ENCODE measurements at places on chromosomes 6 and 20.

GRCh38 chr6:18347021-18347577 is 40.1 kb upstream of the RNF144B start:
- H3K4me3 ChIP-seq, result no peak overlapping the region
- H3K27me3 ChIP-seq, result no peaks in the 10 kb centered on the region

- H3K36me3 ChIP-seq, result no peaks in the 10 kb centered on the region
- no peak overlapping the region for H3K4me3 ChIP-seq
- H3K27me3 ChIP-seq, result no peaks in the 10 kb centered on the region
- peak; percentile 72 for DNase-seq
Measured at GRCh38 chr20:4925842-4926530, 75.3 kb downstream of the SLC23A2 start.

DNA sequence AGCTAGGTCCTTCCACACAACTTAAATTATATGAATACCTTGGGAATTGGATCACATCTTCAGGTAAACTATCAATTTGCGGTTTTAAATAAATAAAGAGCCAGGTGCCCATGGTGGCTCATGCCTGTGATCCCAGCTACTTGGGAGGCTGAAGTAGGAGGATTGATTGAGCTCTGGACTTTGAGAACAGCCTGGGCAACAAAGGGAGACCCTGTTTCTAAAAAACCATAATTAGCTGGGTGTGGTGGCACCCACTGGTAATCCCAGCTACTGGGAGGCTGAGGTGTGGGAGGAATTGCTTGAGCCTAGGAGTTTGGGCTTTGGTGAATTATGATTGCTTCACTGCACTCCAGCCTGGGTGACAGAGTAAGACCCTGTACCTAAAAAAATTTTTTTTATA is 3.4 kb downstream of the GMNN start:
- H3K27ac ChIP-seq, result no peak overlapping the region
- no peaks in the 10 kb centered on the region for H3K27me3 ChIP-seq
- no peaks in the 10 kb centered on the region for H3K4me1 ChIP-seq
- no peak for DNase-seq
- no peak overlapping the region for H3K4me3 ChIP-seq

GRCh38 chr20:2206957-2207769 is 88.6 kb upstream of the TGM3 start:
- H3K27ac ChIP-seq, result no peak overlapping the region
- H3K36me3 ChIP-seq, result no peaks in the 10 kb centered on the region
- H3K4me3 ChIP-seq, result peak overlapping the region; percentile 40

DNA sequence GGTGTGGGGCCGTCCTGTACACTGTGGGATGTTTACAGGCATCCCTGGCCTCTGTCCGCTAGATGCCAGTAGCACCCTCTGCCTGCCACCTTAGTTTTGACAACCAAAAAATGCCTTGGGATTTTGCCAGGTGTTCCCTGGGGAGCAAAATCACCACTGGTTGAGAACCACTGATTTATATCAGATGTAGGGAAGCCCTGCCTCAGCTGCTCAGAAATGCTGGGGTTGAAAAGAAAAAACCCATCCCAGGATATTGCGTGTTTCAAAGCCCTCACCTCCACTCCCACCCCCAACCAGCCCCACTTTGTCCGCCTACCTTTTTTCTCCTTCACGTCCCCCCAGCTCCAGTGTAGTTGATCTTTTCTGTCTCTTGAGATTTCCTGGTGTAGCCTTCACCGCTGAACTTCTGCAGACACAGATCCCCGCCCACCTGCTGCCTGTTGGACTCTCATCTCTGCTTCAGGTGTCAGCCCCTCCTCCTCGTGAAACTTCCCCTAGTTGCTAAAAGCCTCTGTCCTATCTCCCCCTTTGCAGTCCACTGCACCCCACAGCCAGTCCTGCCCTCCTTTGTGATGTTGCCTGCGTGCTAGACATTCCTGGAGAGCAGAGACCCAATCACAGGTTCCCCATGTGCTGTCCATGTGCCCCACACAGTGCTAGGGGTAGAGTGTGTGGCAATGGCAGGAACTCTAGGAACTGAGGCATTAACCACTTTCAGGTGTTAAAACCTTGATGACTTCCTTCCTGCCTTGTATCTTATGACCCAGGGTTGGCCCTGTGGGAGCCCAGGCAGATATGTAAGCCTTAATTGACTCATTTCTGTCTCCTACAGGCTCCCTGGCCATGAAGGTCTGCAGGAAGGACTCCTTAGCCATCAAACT is 98.9 kb downstream of the TBC1D7 start:
- H3K4me1 ChIP-seq, result no peaks in the 10 kb centered on the region
- H3K4me3 ChIP-seq, result no peak overlapping the region
- DNase-seq, result no peak
- no peak overlapping the region for H3K27ac ChIP-seq
- no peaks in the 10 kb centered on the region for H3K36me3 ChIP-seq
- no peaks in the 10 kb centered on the region for H3K27me3 ChIP-seq

GRCh38 chr20:1331801-1332453 is 3.0 kb upstream of the SDCBP2 start:
- H3K27me3 ChIP-seq, result no peaks in the 10 kb centered on the region
- H3K36me3 ChIP-seq, result no peaks in the 10 kb centered on the region
- H3K4me3 ChIP-seq, result no peak overlapping the region
- no peak for DNase-seq
- H3K27ac ChIP-seq, result peak overlapping the region; percentile 100

GRCh38 chr6:21163110-21163837 is 430.3 kb upstream of the SOX4 start:
- no peak overlapping the region for H3K27ac ChIP-seq
- H3K36me3 ChIP-seq, result no peaks in the 10 kb centered on the region
- no peaks in the 10 kb centered on the region for H3K4me1 ChIP-seq
- no peak for DNase-seq
- H3K4me3 ChIP-seq, result no peak overlapping the region

- DNase-seq, result no peak
- H3K27me3 ChIP-seq, result no peaks in the 10 kb centered on the region
- no peak overlapping the region for H3K4me3 ChIP-seq
- no peaks in the 10 kb centered on the region for H3K4me1 ChIP-seq
- H3K36me3 ChIP-seq, result no peaks in the 10 kb centered on the region
Measured at GRCh38 chr6:10615675-10616074, 78.7 kb downstream of the C6orf52 start.

- H3K4me3 ChIP-seq, result no peak overlapping the region
- H3K36me3 ChIP-seq, result no peaks in the 10 kb centered on the region
- H3K27ac ChIP-seq, result no peak overlapping the region
- no peak for DNase-seq
Measured at GRCh38 chr6:100281471-100281901, 183.2 kb downstream of the SIM1 start.

GRCh38 chr20:60354024-60354580 is 395.9 kb downstream of the CDH26 start:
- H3K4me1 ChIP-seq, result no peaks in the 10 kb centered on the region
- H3K27me3 ChIP-seq, result no peaks in the 10 kb centered on the region
- no peaks in the 10 kb centered on the region for H3K36me3 ChIP-seq
- no peak overlapping the region for H3K27ac ChIP-seq

DNA sequence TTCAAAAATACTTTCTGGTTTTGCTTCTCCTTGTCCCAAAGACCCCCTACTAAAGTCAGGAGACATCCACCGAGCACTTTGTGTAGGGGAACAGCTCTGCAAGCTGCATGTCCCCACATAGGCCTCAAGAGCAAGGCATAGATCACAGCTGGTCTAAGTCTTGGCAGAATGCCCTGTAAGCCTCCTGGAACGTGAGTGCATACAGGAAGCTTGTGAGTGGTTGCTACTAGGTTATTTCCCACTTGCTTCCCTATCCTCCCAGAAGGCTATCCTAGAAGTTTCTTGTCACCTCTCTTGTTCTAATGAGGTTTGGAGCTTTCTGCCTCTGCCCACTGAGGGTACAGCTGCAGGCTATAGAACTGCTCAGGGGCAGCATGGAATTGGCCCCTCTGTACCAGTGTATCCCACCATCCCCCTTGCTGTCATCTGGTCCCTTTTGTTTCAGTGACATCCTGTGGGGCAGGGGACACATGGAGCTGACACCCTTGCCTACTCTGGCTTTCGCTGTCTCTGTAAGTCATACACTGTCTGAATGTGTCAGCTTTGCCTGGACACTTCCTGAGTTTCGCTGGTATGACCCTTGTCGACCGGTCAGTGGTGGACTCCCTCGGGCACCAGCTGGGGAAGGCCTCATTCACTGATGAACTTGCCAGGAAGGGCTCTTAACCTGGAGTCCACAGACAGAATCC is 35.6 kb upstream of the KCNK16 start:
- H3K4me3 ChIP-seq, result no peak overlapping the region
- no peaks in the 10 kb centered on the region for H3K36me3 ChIP-seq
- H3K4me1 ChIP-seq, result no peaks in the 10 kb centered on the region

GRCh38 chr20:61982951-61983315 is 82.7 kb downstream of the TAF4 start:
- no peak for DNase-seq
- H3K27ac ChIP-seq, result no peak overlapping the region
- H3K36me3 ChIP-seq, result no peaks in the 10 kb centered on the region
- H3K4me3 ChIP-seq, result no peak overlapping the region

DNA sequence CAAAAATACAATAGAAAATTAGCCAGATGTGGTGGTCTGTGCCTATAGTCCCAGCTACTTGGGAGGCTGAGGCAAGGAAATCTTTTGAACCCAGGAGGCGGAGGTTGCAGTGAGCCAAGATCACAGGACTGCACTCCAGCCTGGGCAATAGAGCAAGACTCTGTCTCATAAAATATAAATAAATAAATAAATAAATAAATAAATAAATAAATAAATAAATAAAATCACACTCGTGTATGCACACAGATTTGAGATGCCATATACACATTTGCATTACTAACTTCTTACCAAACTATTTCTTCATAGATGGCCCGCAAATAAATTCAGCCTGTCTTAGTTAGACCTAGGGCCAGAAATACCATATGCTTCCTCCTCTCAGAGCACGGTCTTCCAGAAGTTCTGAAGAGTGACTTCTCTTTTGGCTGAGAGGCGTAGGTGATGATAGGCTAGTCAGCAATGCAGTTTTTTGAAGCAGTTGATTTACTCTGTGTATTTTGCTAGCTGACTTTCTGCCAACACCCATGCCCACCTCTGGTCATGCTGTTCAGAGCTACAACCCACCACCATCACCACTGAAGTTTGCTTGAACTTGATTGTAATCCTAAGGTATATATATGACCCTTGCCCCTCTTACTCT is 150.1 kb downstream of the SASH1 start:
- no peaks in the 10 kb centered on the region for H3K36me3 ChIP-seq
- peak overlapping the region; percentile 71 for H3K27ac ChIP-seq
- no peaks in the 10 kb centered on the region for H3K4me1 ChIP-seq
- no peak overlapping the region for H3K4me3 ChIP-seq

GRCh38 chr20:3843490-3843889 is 3.1 kb upstream of the MAVS start:
- H3K27me3 ChIP-seq, result no peaks in the 10 kb centered on the region
- no peaks in the 10 kb centered on the region for H3K4me1 ChIP-seq
- H3K36me3 ChIP-seq, result no peaks in the 10 kb centered on the region

DNA sequence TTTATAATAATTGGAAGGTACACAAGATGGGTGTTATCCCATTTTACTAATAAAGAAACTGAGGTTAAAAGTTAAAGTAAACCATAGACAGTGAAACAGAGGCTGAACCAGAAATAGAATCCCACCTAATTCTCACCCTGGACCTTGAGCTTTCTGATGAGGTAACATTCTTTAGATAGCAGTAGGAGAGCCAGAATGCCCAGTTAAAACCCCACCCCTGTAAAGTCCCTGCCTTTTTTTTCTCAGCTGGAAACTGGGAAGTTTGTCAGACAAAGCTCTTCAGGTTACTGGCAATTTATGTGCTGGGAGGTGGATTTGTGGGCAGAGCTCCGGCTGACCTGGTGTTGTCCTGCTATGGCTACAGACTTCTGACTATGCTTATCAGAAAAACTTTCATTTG is 1.9 kb upstream of the MCHR2 start:
- H3K4me1 ChIP-seq, result no peaks in the 10 kb centered on the region
- H3K36me3 ChIP-seq, result no peaks in the 10 kb centered on the region

GRCh38 chr20:40497899-40498691 is 190.9 kb downstream of the MAFB start:
- H3K27me3 ChIP-seq, result no peaks in the 10 kb centered on the region
- DNase-seq, result no peak
- H3K4me3 ChIP-seq, result no peak overlapping the region
- H3K4me1 ChIP-seq, result no peaks in the 10 kb centered on the region
- H3K27ac ChIP-seq, result no peak overlapping the region

GRCh38 chr20:1308067-1308701 is 20.8 kb downstream of the SDCBP2 start:
- H3K4me3 ChIP-seq, result no peak overlapping the region
- H3K27me3 ChIP-seq, result no peaks in the 10 kb centered on the region
- peaks cover under 1% of the 10 kb centered on the region for H3K4me1 ChIP-seq
- no peaks in the 10 kb centered on the region for H3K36me3 ChIP-seq

- H3K4me1 ChIP-seq, result peaks cover 5% of the 10 kb centered on the region
- H3K27ac ChIP-seq, result no peak overlapping the region
- no peaks in the 10 kb centered on the region for H3K27me3 ChIP-seq
- H3K36me3 ChIP-seq, result no peaks in the 10 kb centered on the region
- no peak overlapping the region for H3K4me3 ChIP-seq
Measured at GRCh38 chr6:2863901-2864300, 22.2 kb upstream of the SERPINB1 start.

DNA sequence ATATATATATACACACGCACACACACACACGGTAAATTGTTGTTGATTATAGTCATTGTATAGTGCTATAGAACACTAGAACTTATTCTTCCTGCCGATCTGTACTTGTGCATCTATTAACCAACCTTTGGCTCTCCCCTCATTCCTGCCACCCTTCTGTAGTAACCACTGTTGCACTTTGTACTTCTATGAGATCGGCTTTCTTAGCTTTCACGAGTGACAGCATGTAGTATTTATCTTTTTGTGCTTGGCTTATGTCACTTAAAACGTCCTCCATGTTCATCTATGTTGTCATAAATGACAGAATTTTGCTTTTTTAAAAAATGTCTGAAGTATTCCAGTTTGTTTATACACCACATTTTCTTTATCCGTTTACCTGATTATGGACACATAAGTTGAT is 20.9 kb upstream of the DYNLRB1 start:
- H3K36me3 ChIP-seq, result no peaks in the 10 kb centered on the region
- no peaks in the 10 kb centered on the region for H3K4me1 ChIP-seq
- H3K27ac ChIP-seq, result no peak overlapping the region
- no peaks in the 10 kb centered on the region for H3K27me3 ChIP-seq

GRCh38 chr6:99492092-99492491 is 23.1 kb downstream of the USP45 start:
- no peaks in the 10 kb centered on the region for H3K27me3 ChIP-seq
- H3K36me3 ChIP-seq, result no peaks in the 10 kb centered on the region
- H3K4me1 ChIP-seq, result no peaks in the 10 kb centered on the region
- DNase-seq, result no peak
- no peak overlapping the region for H3K27ac ChIP-seq

DNA sequence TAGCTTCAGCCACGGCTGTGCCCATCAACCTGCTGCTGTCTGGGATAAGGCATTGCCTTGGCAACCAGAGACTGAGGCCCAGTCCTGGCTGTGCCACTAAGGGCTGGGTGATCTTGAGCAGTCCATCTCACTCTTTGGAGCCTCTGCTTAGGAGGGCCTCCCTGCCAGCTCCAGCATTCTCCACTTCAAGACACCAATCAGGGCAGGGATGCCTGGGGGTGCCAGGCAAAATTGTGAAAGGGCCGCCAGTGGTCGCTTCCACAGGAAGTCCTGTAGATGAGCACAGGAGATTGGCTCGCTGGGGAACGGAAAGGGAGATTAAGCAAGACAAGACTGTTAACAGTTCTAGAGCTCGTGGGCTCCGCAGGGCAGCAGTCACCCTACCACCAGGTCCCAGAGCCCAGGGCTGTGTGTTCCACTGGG is at the start of gene RAB44:
TSS of gene RAB44 (plus strand) at position 346 of the 423 bp plus-strand sequence. CDS start 6,410 bp downstream, outside the sequence.
- DNase-seq, result no peak
- no peaks in the 10 kb centered on the region for H3K36me3 ChIP-seq
- no peaks in the 10 kb centered on the region for H3K4me1 ChIP-seq
- no peak within 1 kb of the TSS for H3K27ac ChIP-seq

GRCh38 chr20:32456869-32457478 is 98.8 kb downstream of the ASXL1 start:
- peak overlapping the region; percentile 33 for H3K4me3 ChIP-seq
- H3K4me1 ChIP-seq, result no peaks in the 10 kb centered on the region
- peak; percentile 66 for DNase-seq
- H3K36me3 ChIP-seq, result no peaks in the 10 kb centered on the region
